Muscle of arm (tissue), 14 donors: ENCODE measurements at places on chromosomes 4 and X. TPM values are rescaled to one million over a fixed set of nuclear protein-coding genes. Genes with fewer than 3 reads are reported as not detected.

GRCh38 chr4:1087371-1087770, 26.0 kb downstream of the RNF212 start:
- no peak for DNase-seq

DNA sequence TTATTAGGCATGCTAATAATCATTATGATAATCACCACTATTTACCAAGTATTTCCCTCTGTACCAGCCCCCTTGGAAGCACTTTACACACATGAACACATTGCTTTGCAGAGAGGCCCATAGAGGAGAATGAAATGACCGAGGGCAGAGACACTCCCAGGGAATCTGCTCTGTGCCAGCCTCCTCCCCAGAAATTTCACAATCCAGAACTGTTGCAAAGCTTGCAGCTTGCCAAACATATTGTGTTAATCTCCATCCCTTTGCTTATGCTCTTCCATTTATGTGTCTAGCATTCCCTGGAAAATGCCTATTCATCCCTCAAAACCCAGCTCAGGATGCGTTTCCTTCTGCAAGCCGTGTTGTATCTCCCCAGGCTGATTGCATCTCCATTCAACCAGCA, 37.8 kb downstream of the CYTL1 start:
- peak; percentile 31 for DNase-seq

DNA sequence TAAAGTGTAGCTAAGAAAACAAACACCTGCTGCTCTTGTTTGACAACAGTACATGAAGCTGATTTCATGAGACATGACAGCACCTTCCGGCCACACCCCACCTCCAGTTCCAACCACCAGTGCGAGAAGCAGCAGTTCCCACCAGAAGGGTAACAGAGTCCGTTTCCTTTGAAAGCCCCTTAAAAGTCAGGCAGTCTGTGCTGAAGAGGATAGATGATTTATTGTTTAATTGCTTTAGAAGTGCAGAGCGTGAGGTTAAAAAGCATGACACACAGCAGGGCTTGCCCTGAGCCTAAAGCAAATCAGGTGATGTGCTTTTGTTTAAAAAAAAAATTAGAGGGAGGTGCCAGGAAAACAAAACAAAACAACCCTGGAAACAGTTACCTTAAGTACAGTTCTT, 82.6 kb downstream of the HADH start:
- no peak for DNase-seq

DNA sequence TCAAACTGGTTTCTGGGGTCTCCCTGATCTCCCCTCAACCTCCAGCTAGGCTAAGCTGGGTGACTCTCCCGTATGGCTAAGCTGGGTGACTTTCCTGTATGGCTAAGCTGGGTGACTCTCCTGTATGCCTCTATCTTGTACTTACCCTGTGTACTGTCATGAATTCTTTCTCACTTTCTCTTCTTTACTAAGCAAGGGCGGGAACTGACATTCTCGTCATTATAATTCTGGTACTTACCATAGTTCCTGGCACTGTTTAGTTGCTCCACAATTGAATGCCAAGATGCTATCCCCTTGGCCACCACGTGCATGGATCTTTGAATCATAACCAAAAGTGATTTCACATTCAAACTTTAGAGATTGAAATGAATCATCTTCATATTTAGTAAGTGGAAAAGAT, 8.8 kb downstream of the INTU start:
- no peak for DNase-seq

DNA sequence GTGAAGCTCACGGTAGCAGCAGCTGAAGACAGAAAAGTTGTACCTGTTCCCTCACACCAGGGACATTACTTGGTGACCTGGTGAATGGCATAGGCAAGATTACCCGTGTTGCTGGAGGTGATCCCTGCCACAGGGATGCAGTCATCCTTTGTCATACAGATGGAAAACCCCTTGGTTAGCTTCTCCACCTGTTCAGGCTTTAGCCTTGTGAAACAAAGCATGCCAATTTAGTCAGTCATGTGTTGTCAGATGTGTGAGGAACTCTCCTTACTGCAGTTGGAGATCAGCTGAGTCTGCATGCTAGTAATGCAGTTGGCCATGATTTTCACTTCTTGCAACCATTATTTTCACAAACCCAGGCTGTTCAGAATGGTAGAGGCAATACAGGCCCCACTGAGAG, 41.0 kb downstream of the AMELX start:
- no peak for DNase-seq

DNA sequence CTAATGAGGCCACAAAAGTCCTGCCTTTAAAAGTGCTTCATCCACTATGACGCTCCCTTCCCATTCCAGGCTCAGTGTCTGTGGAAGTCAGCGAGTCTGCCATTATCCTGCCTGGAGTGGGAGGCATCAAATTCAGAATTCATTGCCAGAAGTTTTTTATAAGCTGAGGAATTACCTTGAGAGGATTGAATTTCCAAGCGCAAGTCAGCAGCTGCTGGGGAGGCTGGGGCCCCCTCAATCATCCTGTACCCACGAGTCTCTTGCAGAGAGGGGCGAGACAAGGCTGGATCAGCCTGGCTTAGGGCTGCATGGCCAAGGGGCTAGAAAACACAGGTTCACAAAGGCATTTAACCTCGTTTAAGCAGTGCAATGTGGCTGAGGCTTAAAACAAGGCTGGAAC, 170.5 kb upstream of the NOCT start:
- no peak for DNase-seq

- no peak for DNase-seq
Observed at GRCh38 chr4:18202486-18202885, 180.9 kb upstream of the LCORL start.

GRCh38 chrX:79081895-79082512, 62.5 kb upstream of the GPR174 start:
- peak; percentile 67 for DNase-seq

DNA sequence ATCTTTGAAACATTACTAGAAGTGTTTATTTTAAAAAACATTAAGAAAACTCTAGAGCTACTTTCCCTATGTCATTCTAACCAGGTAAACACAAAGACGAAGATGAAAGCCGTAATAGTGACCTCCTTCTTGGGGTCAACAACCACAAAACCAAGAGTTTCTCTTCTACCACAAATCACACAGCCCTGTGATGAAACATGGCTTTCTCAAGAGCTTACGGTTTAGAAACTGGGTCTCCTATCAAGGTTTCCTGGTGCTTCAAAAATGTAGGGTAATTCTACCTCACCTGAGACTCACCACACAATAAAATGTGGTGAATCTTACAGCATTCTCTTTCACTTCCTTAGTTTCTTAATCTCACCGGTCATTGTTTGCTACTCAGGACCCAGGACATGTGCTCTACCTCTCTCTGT, 50.9 kb downstream of the CORIN start:
- DNase-seq: no peak

DNA sequence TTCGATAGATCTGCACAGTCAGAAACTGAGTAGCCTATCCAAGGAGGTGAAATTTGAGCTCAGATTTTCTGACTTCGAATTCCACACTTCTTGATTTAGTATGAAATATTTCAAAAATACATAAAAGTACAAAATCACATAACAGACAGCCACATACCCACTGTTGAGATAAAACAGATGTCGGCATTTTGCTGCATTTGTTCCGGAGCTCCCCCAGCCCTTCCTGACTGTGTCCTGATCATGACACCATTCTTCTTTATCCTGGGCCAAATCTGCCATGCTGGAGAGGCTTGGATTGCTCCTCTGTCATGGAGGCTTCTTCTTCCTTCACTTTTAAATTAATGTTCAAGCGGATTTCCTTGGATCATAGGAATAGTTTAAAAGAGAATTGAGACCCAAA, 124.2 kb upstream of the RBPJ start:
- DNase-seq: no peak

DNA sequence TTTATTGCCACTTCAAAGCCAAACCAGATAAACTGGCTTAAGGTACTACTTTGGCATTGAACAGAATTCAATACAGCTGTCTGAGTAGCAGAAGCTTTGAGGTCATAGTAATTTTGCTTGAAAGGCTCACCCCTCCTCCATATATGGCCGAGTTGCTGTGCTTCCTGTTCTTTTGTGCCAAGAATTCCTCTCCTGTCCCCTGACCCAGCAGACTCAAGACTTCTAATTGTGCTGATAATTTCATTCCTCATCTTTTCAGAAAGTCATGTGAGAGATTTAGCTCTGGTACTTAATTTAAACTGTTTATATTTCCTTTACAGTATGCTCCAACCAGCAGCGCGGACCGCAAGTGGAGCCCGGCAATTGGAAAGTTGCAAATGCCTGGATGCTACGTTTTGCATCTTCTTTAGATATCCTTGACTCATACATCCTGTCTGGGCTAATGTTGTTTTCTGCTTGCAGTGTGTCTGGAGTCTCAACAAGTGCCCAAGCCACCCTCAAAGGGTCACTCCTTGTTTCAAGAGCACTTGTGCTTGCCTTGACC, 373.4 kb downstream of the PDGFC start:
- DNase-seq: no peak

GRCh38 chrX:114162068-114162735, 421.7 kb upstream of the HTR2C start:
- DNase-seq: no peak

GRCh38 chr4:122456231-122457116, at the start of gene IL2:
Gene IL2 (minus strand): TSS chr4:122456725. CDS start chr4:122456440, 285 bp downstream.
- no peak for DNase-seq

GRCh38 chr4:57553728-57554127, 443.5 kb upstream of the IGFBP7 start:
- no peak for DNase-seq

- no peak for DNase-seq
Observed at GRCh38 chr4:1967512-1968149, 41.1 kb downstream of the NELFA start.

DNA sequence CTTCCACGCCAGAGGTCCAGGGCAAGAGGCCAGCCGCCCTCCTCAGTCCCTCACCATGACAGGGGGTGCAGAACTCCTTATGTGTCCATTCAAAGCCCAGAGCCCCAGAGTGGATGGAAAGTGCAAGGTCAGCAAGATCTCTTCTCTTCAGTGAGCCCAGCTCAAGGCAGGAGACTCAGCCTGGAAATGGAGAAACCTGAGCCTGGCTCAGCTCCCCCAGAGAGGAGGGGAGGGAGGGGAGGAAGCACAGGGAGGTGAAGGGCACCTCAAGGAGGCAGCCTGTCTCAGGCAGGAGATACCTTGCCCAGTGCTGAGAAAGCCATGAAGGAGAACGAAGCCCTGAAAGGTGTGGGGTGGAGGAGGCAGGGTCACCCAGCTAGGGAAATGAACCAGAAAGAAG, 121.8 kb upstream of the PJA1 start:
- no peak for DNase-seq

- no peak for DNase-seq
Observed at GRCh38 chr4:83219344-83220331, 65.0 kb downstream of the COQ2 start.

DNA sequence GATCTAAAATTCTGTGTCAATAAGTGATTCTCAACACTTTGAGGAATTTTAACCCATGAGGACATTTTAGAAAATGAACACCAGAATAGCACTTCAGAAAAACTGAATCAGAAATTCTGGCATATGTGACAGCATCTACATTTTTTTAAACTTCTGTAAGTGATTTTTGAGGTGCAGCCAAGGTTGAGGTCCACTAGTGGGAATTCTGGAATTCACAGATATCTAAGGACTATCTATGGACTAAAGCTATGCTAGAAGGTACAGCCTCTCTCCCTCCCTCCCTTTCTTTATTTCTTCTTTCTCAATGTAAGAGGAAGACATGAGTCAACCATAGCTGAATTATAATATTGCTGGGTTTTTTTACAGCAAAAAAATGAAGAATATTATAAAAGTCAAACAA, 508.2 kb upstream of the ATOH1 start:
- DNase-seq: peak; percentile 19

DNA sequence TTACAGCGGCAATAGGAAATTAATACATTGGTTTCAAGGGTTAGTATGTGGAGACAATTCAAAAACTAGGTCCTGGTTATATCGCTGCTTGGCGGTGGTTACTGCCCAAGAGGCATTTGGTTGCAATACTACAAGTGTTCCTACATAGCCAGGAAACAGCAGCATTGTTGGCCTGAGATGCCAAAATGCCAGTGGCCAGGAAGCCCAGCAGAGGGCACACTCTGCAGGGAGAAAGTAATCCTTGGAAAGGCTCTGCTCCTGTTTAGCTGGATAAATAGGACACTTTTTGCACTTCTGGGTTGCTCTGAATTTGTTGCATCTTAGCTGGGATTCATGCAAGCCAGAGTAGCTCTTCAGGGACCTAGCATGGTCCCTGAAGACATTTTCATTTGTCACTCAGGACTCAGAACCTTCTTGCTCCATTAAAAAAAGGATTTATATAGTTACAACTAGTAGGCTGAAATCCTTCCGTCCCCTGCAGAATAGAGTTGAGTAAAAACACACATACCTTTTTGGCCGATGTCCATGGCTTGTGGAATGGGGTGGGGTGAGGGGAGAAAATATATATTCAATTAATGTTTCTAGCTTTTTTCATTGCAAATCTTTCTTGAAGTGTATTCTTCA, 8.1 kb upstream of the GPR119 start:
- peak; percentile 26 for DNase-seq

GRCh38 chr4:185272245-185272644, 62.8 kb downstream of the SNX25 start:
- DNase-seq: no peak

DNA sequence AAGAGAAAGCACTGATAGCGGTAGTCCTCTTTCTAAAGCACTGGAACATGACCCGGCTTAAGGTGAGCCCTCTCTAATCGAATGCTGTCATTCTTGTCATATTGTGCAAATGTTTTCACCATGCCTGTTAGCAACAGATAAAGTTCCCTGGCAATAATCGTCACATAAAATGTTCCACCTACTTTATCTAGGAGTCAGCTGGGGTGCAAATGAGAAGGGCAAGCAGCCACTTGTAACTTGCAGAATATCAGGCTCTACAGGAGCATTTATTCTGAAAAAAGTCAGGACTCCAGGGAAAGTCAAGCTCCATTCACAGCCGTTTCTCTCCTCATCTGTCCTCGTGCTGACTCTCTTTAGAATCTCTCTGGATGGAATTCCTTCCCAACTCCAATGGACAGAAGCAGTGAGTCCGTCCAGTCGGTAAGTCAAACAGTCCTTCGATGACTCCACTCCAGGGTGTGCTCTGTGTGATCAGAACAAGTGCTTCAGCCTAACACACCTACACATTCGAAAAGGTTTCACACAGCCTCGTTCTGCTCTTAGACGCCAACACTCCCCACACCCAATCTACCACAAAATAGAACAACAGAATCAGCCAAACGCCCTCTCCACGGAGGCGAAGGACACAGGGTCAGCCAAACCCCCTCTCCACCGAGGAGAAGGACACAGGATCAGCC, 101.7 kb upstream of the FRG1 start:
- DNase-seq: no peak

DNA sequence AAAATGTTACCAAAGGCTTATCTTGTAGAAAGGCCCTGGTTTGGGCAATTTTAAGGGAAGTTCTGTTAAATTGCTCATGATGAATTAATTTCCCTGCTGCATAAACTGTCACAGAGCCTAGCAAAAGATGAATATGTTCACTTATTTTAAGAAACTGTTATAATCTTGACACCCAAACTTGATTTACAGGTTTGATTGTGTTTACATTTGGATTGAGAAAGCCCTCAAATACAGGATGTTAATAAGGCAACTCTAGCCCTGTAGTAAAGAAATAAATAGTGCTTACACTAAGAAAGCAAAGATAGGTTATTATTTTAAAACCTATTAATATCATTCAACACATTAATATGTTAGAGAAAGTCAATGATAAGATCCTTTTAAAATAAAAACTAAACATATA, 18.3 kb downstream of the GYG2 start:
- no peak for DNase-seq

SPIN2A gene
- 2.8 TPM for polyA plus RNA-seq

ASMTL gene
- polyA plus RNA-seq: 16.5 TPM

MTNR1A gene
- not detected for polyA plus RNA-seq

DMRTC1 gene
- polyA plus RNA-seq: 0.56 TPM

SLC4A4 gene
- not detected for polyA plus RNA-seq

UTP14A gene
- polyA plus RNA-seq: 22.8 TPM

SNCA gene
- polyA plus RNA-seq: 44.0 TPM

RBM46 gene
- polyA plus RNA-seq: 0.06 TPM

PHOX2B gene
- polyA plus RNA-seq: not detected
